ENCODE measurements at places on chromosomes 5 and 9. TPM values are rescaled to one million over a fixed set of nuclear protein-coding genes. Genes with fewer than 3 reads are reported as not detected.

GRCh38 chr9:107358986-107359385 is 75.9 kb downstream of the RAD23B start:
- no peak for DNase-seq

DNA sequence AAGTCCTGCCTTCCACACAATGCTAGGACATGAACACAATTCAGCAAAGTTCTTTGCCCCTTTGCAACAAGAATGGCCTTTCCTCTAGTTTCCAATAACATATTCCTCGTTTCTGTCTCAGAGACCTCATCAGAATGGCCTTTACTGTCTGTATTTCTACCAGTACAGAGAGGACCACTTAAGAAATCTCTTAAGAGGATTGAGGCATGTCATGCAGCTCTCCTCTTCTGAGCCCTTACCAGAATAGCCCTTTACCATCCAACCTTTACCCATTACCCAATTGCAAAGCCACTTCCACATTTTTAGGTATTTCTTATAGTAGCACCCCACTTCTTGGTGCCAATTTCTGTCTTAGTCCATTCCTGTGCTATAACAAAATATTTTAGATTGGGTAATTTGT is 20.3 kb downstream of the TNPO1 start:
- DNase-seq: no peak

Gene CCDC152
- total RNA-seq: not detected

GRCh38 chr9:95635986-95636671 is 119.4 kb upstream of the PTCH1 start:
- peak; percentile 56 for DNase-seq
